Fibroblast of mammary gland (primary cell): ENCODE measurements at places on chromosomes 2 and 18.
A peak's percentile ranks its signal among the peaks of the same experiment; 100 is the strongest.

GRCh38 chr2:45938649-45939511, 287.4 kb downstream of the PRKCE start:
- DNase-seq, result peak; percentile 96

DNA sequence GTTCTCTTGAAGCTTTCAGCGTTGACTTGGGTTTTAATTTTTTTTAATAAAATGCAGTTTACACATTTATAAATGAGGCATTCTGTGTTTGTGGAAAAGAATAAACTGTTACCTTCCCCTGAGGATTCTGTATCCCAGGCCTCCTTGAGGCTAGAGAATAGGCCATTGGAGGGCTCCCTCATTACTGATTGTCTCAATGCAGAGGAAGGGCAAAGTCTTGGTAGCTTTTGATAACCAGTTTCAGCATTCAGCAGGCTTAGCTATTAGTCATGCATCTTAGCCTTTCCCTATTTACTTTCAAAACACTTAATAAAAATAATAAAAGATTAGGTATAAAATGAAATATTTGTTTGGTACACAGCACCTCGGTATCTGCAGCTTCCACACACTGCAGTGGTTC, 58.1 kb upstream of the OTX1 start:
- DNase-seq, result no peak

- DNase-seq, result no peak
Observed at GRCh38 chr2:201746551-201746950, 34.2 kb downstream of the ALS2 start.

GRCh38 chr18:45611943-45612342, 3.3 kb upstream of the SLC14A2 start:
- DNase-seq, result no peak

- DNase-seq, result peak; percentile 34
Observed at GRCh38 chr2:164655336-164655735, 34.1 kb upstream of the GRB14 start.

DNA sequence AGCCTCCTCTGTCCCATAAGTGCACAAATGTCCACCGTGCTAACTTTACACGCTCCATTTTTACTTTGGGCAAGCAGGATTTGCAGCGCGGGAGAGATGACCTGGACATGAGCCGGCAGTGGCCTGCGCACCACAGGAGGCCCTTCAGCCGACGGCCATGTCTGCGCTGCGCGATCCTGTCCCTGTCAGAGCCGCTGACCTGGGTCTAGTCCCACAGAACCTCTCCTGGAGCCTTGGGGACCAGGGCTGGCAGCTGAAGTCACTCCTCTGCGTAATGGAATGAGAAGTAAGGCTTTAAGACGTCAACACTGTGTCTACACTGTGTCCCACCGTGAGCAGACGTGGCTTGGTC, 29.6 kb downstream of the ADI1 start:
- no peak for DNase-seq

- DNase-seq, result peak; percentile 71
Observed at GRCh38 chr2:85393836-85394235, 16.3 kb downstream of the CAPG start.

GRCh38 chr2:115163572-115163971, 721.1 kb downstream of the DPP10 start:
- no peak for DNase-seq

GRCh38 chr2:85933753-85934594, 45.2 kb upstream of the ST3GAL5 start:
- DNase-seq, result peak; percentile 84

DNA sequence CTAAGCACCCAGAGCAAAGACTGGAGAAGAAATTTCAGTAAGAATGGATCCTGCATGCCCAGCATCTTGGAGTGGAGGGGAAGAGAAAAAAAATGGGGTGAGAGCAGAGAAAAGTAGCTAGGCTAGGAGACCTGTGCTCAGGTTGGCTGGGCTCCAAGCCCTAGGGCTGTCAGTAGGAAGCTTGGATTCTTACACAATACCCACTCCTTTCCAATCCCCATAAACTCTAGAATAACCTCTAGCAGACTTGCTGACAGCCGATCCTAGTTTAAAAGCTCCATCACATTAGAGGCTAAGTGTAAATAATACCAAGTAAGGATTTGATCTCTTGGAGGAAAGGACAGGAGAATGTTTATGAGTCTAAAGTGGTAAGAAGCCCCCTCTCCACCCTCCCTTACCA, 46.2 kb upstream of the NABP1 start:
- peak; percentile 70 for DNase-seq

DNA sequence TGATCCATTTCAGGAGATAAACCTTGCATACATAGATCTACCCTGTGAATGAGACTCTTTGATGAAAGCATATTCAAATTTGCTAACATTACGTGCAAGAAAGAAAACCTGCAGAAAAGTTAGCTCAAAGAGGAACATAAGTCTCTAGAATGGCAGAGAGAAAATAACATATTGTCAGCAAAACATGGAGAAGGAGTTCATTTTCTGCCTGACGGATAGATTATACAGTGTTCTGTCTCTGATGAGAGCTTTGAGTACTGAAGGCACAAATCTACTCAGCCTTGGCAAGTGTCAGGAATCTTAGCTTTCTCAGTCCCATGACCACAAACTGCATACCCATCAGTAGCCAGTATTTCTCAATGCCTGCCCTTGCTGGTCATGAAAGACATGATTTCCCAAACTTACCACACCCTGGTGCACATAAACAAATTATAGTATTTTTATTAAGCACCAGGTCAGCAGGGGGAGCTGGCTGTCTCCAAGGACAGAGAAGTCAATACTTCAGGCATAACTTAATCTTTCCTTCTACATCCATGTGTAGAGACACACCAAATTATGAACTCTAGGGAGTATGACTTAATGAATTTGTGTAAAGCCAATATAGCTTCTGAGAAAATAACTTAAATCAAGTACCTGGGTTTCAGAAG, 401.2 kb upstream of the SOX11 start:
- no peak for DNase-seq

DNA sequence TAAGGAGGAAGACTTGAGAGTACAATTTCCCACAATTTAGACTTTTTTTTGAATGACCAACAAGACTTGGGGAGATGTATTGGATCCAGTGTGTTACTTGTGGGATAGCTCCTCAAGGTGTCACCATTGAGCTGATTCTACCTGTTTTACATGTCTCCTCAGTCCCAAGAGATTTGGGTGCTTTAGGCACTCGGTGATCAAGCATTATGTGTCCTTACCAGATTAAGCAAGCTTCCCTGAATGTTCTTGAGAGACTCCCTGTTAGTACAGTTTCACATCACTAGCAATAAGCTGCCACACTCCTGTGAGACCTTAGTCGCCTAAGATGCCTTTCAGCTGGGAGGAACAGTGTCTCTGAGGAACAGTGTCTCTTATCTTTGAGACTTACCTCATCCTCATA, 384.3 kb upstream of the SYT4 start:
- DNase-seq, result peak; percentile 88

DNA sequence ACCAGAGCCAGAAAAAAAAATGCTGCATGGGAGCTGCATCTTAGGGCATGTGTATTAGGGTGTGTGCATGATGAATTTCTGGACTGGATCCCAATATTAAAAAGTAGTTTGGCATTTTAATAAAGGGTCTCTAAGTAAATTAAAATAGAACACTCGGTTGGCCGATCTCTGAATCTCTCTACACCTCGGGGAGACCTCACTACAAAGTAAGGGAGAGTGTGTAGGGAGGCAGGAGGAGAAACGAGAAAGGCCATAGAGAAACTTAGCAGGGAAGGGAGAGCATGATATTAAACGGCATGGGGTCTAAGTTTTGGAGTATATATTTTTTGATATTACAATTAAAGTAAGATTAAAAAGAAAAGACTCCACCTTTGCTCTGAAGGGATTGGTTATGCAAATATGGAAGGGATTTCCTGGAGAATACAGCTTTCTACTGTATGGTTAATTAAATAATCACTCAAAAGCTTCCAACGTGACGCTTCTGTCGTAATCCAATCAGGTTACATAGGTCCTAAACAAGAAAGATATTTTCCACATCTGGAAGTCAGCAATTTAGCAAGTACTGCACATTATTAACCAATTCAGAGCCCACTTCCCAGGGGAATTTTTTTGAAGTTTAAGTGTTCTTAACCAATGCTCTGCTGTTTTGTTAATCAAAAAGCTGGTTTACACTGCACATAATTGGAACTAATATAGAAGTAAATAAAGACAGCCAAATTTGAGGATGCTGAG, 1.0 kb upstream of the ZEB2 start:
- DNase-seq, result peak; percentile 95

DNA sequence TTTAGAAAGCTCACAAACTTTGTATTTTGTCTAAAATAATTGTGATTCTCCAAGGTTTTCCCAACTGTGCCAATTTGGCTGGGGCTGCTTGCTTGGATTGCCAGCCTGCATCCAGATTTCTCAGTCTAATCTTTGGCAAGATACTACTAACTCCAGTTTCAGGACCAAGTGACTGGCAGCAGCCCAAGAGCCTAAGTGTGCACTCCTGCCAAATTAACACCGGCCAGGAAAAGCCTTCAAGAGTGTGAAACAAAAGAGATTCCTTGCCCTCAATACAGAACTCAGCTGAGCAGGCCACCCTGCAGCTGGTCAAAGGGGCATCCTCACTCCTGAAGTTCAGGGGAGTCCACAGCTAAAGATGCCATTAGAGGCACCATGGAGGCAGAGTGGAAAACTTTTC, 589.0 kb upstream of the ACVR2A start:
- DNase-seq, result no peak

- DNase-seq, result no peak
Observed at GRCh38 chr2:27086724-27087593, at the start of gene KHK. KHK (plus strand) TSS chr2:27086772; CDS start chr2:27087260, 488 bp downstream.

GRCh38 chr2:152542995-152543481, 174.2 kb downstream of the PRPF40A start:
- peak; percentile 97 for DNase-seq

GRCh38 chr18:46067438-46068007, 4.5 kb downstream of the PSTPIP2 start:
- peak; percentile 37 for DNase-seq

DNA sequence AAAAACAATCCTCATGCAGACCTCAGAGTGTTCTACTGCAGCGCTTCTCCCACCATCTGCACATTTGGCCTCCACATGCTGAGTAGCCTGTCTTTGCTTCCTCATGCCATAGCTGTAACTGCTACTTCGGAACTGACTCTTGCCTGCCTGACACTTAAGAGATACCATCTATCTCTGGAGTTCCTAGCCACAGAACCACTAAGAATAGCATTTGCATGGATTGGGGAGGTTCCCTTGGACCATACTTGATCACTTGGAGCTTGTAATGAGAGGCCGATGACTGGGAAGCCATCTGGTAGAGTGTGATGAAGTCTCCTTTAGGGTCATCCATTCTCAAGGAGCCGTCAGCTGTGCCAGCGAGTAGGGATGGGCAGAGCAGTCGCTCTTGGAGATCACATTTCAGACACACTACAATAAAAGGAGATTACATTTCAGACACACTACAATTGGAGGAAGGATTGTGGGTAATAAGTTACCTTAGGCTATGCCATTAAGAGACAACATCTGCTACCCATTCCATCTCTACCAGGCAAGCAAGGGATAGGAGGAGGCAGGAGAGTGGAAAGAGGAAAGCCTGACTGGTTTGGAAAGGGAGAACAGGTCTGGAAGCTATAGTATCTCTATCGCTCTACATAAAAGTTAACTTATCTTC, 21.8 kb downstream of the DOK1 start:
- peak; percentile 85 for DNase-seq

- DNase-seq, result no peak
Observed at GRCh38 chr2:65360441-65360840, 72.0 kb downstream of the SPRED2 start.

DNA sequence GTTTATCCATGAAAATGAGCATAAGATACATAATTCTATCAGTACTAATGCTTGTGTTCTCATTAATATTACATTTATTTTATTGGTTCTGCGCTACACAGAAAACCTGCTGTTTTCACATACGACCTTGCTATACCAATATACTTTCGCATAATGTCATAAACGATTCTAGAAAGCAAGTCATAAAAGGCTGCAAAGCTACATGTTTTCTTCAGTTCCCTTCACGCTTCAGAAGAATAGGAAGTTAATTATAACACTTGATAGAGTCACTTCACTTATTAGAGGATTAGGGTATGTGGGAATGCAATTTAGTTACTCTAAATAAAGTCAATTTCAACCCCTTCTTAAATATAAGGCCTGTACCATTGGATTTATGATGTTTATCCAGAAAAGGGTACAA, 29.0 kb downstream of the PSME4 start:
- no peak for DNase-seq

DNA sequence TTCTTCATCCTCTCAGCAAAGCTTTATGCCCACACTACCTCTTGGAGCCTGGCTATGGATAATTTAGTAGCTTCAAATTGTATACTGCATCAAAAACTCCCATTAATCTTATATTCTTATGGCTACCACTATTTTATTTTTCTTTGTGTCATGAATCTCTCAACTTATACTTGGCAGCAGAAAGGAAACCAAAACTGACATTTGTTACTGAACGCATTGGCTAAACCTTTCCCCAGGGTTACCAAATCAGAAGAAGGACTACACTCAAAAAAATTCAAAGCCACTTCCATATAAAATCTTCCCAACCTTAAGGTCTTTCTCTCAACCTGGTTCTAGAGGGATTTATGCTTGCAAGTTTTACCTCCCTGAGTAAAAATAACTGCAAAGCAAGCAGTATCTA, 97.0 kb upstream of the REG3G start:
- DNase-seq, result no peak

DNA sequence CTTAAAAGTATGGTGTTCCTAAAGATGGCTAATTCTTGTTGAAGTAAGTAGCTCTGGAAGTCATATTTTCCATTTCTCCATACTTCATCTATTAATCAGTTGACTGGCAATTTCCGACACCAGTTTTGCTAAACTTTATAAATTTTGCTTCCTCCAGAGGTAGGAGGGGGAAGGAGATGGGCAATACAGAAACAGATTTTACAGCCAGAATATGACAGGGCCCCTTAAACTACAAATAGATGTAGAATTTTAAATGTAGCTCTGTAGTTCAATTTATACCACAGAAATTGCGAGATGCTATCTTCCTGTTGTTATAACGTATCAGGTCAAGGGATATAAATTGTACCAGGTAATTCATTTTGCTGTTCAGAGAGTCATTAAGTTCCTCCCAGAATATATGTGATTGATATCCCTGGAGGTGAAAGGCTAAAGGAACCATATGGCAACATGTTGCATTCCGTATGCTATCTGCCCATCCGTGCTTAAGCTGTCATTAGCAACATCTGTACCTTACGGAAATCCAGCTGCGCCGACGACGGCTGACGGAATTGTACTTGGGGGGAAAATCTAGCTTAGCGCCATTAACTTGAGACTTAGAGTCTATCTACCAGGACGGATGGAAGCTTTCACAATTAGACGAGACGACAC, 8.4 kb upstream of the NR4A2 start:
- peak; percentile 71 for DNase-seq

GRCh38 chr18:39318008-39318407, 1752.4 kb upstream of the CELF4 start:
- DNase-seq, result no peak

GRCh38 chr2:231132129-231132528, 7.3 kb upstream of the HTR2B start:
- DNase-seq, result peak; percentile 57
